ENCODE measurements at places on chromosomes 1 and 21.
A peak's percentile ranks its signal among the peaks of the same experiment; 100 is the strongest.

DNA sequence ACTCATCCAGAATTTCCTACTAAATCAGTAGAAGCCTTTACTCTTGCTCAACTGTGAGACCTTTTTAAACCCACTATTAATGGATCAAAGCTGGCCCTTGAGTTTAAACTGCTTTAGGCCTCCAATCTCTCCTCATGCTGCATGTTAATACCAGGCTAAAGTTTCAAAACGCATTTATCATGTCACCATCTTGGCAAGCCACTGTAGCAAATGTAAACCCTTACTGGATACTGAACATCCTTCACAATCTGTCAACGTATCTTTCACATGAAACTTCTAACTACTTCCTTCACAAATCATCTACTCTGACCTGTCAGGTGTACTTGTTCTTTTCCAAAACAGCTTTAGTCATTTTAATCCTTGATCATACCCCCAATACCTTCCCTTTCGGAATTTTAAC is 3.0 kb downstream of the PAXBP1 start:
- no peak for DNase-seq

- peak; percentile 91 for DNase-seq
Measured at GRCh38 chr1:226125097-226125630, 61.4 kb downstream of the ACBD3 start.

- DNase-seq, result no peak
Measured at GRCh38 chr1:47881505-47882442, 115.4 kb downstream of the TRABD2B start.

GRCh38 chr1:20443703-20444586 is 42.1 kb downstream of the CAMK2N1 start:
- no peak for DNase-seq

DNA sequence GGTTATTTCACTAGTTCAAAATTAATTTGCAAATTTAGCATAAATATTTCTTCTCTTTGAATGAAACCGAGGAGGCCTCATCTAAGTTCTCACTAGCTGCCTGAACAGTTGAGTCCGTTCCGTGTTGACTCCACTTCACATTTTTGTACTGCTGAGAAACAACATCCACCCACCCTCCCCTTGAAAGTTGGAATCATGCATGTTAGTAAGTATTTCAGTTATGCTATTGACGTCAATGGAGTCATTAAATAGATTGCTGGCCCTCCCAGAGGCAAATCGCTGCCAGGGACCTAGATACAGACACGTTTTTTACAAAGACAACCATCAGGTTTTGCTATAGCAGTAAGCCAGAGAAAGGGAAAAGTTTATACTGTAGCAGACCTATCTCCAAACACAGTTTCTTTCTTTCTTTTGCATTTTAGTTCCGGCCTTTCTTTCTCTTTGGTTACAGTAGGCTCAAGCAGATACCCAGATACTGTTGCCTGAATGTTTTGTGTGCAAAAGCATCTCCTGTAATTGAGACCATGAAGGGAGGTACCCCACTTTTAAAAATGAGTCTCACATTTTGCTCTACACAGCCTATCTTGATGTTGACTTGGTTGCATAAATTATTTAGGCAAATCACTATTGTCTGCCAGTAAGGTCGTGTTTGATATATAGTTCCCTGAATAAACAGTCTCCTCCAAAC is 262.6 kb upstream of the SGIP1 start:
- peak; percentile 53 for DNase-seq

GRCh38 chr1:206768472-206769303 is 1.9 kb upstream of the IL19 start:
- no peak for DNase-seq

DNA sequence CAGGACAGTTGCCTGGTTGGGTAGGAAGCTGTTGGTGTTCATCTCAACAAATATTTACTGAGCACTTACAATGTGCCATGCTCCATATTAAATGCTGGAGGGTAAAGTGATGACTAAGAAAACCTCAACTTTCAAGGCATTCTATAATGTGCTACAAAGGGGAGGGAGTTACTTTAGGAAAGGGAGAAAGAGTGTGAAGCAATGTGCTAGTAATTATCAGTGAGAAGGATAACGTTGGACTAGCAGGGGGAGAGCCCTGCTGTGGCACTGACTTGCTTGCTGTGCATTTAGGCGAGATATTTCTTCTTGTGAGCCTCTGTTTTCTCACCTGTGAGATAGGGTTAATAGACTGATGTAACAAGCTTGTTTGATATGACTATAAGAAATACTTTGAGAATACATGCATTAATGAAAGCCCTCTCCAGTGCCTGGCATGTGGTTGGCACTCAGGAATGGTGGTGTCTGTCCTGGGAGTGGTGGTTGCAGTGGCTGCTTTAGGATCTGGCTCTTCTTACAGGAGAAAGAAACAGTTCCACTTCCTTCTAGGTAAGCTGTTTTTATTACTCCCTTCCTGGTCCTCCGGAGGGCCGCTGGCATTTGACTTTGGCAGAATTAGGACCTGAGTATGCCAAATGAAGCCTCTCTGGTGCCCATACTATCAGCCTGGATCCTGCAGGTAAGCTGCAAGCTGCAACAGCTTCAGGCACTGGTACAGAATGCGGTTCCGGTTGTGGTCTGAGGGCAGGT is 111.1 kb upstream of the COA6 start:
- DNase-seq, result no peak

DNA sequence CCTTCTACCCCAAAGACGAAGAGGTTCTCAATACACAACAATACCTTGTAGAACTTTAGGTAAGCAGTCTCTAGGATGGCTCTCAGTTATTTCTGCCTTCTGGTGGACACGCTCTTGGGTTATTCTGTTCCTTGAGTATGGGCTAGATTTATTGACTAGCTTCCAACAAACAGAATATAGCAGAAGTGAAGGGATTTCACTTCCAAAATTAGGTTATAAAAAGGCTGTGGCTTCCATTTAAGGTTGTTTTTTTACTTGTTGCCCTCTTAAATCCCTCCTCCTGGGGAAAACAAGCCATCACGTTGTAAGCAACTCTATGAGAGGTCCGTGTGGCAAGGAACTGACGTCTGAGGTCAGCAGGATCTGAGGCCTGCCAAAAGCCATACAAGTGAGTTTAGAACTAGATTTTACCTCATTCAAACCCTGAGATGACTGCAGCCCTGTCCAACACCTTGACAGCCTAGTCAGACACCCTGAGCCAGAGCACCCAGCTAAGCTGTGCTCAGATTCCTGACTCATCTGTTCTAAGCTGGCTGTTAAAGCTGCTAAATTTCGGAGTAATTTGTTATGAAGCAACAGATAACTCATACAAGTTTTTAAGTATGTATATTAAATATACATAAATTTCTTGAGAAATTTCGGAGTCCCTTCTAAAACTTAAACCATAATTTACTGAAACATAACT is 12.7 kb downstream of the SSX2IP start:
- DNase-seq, result no peak

GRCh38 chr1:156384007-156384406 is 15.0 kb downstream of the RHBG start:
- no peak for DNase-seq

DNA sequence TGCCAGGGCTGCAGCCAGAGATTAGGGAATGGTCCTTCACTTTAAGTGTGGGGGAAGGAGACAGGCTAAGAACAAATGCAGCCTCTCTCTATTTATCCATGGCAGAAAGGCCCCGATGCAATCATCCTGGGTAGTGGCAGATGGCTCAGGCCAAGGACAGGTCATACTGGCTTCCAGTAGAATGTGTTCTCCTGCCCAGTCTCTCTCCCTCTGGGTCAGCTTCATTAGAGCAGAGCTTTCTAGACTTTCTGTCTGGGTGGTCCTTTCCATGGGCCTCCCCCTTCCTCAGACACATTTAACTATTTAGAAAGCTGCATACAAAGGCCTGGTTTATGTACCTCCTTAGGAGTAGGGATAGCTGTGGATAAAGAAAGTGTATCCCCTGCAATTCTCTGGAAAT is 4.8 kb upstream of the PTCH2 start:
- no peak for DNase-seq

- DNase-seq, result no peak
Measured at GRCh38 chr1:29687601-29688244, 451.4 kb downstream of the PTPRU start.

DNA sequence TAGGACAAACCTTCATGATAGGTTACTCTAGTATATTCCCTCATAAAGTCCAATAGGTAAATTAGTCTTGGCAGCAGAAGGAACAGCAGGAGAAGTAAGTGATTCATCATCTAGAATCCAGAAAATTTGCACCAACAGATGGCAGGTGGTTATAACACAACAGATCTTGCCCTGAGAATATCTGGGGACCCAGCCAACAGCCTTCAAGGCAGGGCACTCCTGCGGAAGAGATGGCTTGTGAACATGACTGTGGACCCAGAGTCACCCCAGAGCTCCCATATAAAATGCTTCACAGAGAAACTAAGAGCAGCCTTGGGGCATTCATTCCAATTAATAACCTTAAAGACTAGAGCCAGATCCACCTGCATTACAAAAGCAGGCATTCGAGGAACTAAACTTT is 7.9 kb upstream of the PLA2G2C start:
- no peak for DNase-seq

DNA sequence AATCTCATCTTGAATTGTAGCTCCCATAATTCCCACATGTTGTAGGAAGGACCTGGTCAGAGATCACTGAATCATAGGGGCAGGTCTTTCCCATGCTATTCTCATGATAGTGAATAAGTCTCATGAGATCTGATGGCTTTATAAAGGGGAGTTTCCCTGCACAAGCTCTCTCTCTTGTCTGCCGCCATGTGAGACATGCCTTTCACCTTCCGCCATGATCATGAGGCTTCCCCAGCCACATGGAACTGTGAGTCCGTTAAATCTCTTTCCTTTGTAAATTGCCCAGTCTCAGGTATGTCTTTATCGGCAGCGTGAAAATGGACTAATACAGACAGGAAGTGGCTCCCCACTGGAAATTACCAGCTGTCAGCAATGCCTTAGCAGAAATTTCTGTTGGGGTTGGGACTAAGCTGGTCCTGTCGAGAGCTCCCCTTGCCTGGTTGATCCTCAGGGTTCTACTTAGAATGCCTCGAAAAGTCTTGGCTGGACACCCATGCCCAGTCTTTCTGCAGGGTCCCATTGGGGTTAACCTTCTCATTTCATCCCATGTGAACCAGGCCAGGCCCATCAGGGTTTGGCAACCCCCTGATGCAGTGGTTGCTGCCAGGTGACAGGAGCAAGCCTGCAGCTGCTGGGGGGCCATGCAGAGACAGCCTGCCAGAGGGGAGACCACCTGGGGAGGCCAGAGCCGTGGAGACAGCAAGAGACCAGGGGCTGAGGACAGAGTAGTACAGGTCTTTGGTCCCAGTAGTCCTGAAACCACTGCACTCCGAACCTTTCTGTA is 2.8 kb upstream of the ABCG1 start:
- DNase-seq, result no peak

- DNase-seq, result no peak
Measured at GRCh38 chr1:221669441-221669840, 72.4 kb downstream of the DUSP10 start.

DNA sequence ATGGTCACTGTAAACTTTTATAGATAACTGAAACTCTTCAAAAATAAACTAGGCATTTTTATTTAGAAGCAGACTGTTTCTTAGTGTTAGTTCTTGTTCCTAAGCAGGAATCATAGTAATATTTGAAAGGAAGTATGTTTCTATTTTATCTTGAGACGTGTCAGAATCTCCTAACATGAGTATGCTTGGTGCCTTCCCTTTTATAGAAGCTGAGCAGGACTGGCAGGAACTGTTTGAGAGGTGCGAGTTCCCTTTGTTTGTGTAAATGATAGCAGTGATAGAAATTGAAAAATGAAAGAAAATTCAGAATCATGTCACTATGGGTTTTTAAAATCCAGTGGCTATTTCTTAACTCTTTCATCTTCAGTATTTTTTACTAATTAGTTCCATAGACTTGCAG is 56.9 kb downstream of the LRRC8D start:
- DNase-seq, result no peak

- DNase-seq, result no peak
Measured at GRCh38 chr1:168092566-168093355, 44.0 kb downstream of the GPR161 start.

- DNase-seq, result no peak
Measured at GRCh38 chr21:29379517-29380054, 80.9 kb downstream of the BACH1 start.

DNA sequence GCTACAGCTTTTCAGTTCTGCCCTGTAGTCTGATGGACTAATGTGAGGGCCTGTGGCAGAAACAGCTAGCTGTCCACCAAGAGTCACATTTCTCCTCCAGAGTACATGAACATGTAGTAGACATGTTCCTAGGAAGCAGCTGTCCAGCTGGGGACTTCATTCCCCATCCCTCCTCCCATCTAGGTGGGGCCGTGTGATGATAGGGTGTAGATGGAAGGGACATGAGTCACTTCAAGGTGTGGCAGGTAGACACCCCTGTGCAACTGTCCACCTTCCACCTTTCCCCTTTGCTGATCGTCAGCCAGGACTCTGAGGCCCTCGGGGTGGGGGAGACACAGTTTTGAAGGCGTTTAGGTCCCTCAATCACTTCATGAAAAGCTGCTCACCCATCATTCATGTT is 3.6 kb upstream of the RD3 start:
- no peak for DNase-seq

DNA sequence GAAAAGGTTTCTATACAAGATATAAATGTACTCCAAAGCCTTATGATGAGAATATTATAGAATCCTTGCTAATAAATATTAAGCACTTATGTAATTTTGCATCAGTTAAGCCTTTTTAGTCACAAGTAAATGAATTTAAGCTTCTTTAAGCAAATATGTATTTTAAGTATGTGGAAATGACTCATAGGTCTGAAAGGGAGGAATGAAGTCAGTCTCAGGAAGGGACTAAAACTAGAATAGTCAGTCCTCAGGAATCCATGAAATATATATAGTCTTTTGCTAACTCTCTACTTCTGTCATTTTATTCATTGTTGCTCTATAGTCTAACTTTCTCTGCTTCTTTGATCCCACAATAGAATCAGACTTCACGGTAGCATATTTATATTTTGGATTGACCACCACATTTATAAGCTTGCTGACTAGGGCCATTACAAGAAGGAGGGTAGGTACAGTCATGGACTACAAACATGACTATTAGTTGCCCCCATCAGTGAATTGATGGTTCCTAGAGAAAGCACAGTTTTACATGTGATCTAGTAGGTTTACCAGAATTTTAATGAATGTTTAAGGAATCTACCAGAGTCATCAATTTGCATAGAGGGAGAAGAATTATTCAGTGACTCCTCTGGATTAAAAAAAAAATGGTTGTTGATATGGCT is 20.2 kb upstream of the RABGGTB start:
- no peak for DNase-seq

- no peak for DNase-seq
Measured at GRCh38 chr1:181126289-181126688, 37.8 kb downstream of the IER5 start.

DNA sequence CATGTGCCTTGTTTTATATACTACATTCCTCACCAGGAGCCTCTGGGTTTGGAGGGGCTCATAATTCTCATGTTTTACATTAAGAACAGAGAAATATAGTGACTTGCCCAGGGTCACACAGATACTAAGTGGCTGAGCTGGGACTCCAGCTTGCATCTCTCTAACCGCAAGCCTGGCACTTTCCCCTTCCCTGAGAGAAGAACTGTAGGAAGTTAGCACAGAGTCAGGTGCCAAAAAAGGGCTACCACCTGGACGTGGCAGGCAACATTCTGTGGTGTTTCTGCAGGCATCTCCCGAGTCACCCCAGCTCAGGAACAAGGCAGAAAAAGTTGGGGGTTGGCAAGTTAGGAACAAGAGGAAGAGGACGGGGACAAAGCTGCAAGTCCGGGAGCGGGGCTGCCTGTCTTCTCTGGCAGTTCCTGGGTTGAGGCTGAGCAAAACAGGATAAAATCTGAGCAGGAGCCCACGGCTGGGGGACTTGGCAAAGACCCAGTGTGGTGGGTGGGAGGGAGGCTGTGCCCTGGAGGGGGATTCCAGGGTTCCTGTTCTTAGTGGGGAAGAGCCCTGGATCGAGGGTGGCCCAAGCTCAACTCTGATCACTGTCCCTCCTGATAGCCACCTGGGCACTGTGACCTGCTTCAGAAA is 9.8 kb downstream of the PLA2G5 start:
- no peak for DNase-seq

Measured in activated CD4-positive, alpha-beta T cell treated with anti-CD3 and anti-CD28 coated beads for 4 hours (primary cell).